ENCODE measurements at places on chromosomes 16 and 17.

- DNase-seq: no peak
Measured at GRCh38 chr17:56637254-56637653, 43.8 kb downstream of the NOG start.

DNA sequence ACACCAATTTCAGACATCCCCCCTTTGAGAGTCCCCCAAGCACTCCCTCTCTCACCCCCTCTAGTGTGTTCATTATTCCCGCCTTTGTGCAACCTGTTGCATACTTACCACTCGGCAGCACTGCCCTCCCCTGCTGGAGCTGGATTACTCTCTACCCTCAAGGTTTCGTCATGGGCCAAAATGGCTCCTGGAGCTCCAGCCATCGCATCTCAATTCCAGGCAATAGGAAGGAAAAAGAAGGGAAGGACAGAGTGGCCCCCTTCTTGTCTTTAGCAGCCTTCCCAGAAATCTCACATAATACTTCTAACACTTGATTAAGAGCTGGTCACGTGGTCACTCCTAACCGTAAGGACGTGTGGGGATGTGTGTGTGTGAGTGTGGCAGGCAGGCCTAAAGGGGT, 20.2 kb downstream of the TMEM186 start:
- no peak for DNase-seq

- no peak for DNase-seq
Measured at GRCh38 chr17:72693151-72693878, 399.2 kb downstream of the SLC39A11 start.

- DNase-seq: no peak
Measured at GRCh38 chr16:12160815-12161550, 184.4 kb downstream of the SNX29 start.

DNA sequence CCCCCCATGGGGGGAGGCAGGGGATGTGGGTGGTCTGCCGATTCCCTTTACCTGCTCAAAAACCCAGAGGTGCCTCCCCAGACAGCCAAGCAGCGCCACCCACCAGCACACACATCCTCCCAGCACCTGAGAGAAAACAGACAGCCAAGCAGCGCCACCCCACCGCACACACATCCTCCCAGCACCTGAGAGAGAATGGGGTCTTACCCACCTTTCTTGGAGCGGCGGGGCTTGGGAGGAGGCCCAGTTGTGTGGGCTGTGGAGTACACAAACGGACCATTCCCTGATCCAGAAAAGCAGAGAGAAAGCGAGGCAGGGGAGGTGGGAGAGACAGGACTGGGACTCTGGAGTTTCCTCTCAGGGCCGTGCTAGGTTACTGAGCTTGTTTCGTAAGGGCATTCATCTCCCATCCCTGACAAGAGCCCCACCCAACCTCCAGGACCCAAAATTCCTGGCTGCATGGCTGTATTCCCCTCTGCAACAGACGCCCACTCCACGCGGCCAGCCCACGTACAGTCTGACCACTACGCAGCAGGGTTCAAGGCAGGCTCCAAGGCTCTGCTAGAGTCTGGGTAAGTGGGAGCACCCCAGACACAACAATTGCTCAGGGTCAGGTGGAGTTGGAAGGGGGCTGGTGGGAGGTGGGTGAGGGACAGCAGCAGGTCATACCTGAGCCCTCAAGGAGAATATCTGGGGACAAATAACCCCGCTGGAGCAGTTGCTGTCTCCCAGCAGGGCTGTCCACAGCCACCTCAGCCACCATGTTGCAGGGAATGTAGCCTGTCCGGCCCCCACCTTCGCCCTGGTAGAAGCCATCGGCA, 22.3 kb downstream of the TSPOAP1 start:
- DNase-seq: no peak

GRCh38 chr16:71311553-71312158, 22.5 kb upstream of the CMTR2 start:
- no peak for DNase-seq

GRCh38 chr17:4934173-4934979, 2.3 kb downstream of the GP1BA start:
- no peak for DNase-seq

- DNase-seq: no peak
Measured at GRCh38 chr17:76048025-76048605, 21.0 kb upstream of the EVPL start.

- DNase-seq: no peak
Measured at GRCh38 chr17:37368577-37368976, 7.2 kb upstream of the C17orf78 start.

DNA sequence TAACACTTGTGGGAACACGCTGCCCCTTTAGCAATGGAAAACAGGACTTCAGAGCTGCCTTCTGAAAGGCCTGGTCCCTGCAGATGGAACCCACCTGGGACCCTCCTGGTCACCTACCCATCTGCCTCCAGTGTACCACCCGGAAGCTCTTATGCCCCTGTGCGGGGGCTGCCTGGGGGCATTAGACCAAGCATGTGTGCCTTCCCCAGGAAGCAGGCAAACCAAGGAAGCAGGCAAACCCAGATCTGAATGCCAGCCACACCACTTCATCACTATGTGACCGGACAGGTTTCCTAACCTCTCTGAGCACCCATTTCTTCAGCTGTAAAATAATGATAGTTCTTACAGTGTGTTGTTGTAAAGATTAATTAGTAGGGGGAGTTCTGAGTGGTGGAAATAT, 20.8 kb upstream of the LRRC37A3 start:
- DNase-seq: no peak

GRCh38 chr17:82022310-82022980, at the start of gene CENPX:
Gene CENPX (minus strand): TSS chr17:82022878. CDS start chr17:82022861, 17 bp downstream.
- no peak for DNase-seq

- no peak for DNase-seq
Measured at GRCh38 chr16:77335652-77336234, 99.1 kb downstream of the ADAMTS18 start.

DNA sequence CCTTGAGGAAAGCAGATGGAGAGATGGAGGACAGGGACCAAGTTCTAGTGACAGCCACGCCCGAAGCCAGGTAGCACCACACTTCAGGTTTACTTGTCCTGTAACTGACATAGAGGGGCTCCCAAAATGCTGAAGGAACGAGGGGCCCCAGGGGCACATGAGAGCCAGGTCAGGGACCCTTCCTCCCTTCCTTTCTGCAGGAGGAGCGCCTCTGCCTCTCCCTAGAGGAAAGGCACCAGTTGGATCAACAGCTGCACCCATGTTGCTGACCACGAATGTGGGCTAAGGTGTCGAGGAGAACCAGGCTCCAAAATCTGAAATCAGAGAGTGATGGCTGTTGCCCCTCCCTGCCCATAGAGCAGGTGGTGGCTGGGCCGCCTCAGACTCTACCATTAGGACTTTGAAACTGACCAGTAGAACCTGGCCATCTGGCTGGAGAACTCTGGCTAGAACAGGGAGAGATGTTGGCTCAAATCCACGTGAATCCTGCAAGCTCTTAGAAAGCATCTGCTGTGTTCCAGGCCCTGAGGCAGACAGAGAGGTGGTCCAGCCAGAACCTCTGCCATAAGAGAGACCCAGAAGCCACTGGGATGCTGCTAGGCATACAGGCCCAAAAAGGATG, 218.8 kb downstream of the KATNIP start:
- no peak for DNase-seq

GRCh38 chr16:49652456-49653172, 203.3 kb downstream of the ZNF423 start:
- no peak for DNase-seq

Data from activated gamma-delta T cell (primary cell).